ENCODE measurements at places on chromosomes 1 and 21. TPM values are rescaled to one million over a fixed set of nuclear protein-coding genes. Genes with fewer than 3 reads are reported as not detected.

DNA sequence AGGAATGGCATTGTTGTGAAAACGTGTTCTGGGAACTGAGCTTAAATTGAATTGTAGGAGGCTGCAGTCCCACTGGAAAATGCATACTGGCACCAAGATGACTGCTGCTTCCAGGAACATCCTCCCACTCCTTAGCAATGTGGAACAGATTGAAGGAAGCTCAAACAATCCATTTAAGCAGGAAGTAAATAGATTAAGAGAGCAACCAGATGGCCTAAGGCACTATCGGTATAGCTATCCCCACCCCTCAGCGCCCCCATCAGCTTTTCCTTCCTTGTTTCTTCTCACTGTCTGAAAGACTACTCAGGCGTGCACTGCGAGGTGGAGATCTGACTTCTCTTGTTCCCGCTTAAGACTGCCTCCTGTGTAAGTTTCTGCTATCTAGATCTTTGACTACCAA is 4.0 kb upstream of the IFI16 start:
- no peaks in the 10 kb centered on the region for H3K36me3 ChIP-seq
- H3K4me1 ChIP-seq: peaks cover 48% of the 10 kb centered on the region

GRCh38 chr1:58909914-58910681 is 126.3 kb upstream of the JUN start:
- H3K36me3 ChIP-seq: peaks cover 4% of the 10 kb centered on the region
- no peak overlapping the region for H3K27ac ChIP-seq
- H3K4me1 ChIP-seq: peaks cover 16% of the 10 kb centered on the region
- no peak overlapping the region for H3K4me3 ChIP-seq
- H3K27me3 ChIP-seq: no peaks in the 10 kb centered on the region
- DNase-seq: no peak

GRCh38 chr1:96515925-96516324 is 205.7 kb upstream of the PTBP2 start:
- no peak for DNase-seq
- peaks cover 58% of the 10 kb centered on the region for H3K4me1 ChIP-seq
- H3K27ac ChIP-seq: peak overlapping the region; percentile 28
- H3K36me3 ChIP-seq: no peaks in the 10 kb centered on the region
- H3K27me3 ChIP-seq: no peaks in the 10 kb centered on the region

DNA sequence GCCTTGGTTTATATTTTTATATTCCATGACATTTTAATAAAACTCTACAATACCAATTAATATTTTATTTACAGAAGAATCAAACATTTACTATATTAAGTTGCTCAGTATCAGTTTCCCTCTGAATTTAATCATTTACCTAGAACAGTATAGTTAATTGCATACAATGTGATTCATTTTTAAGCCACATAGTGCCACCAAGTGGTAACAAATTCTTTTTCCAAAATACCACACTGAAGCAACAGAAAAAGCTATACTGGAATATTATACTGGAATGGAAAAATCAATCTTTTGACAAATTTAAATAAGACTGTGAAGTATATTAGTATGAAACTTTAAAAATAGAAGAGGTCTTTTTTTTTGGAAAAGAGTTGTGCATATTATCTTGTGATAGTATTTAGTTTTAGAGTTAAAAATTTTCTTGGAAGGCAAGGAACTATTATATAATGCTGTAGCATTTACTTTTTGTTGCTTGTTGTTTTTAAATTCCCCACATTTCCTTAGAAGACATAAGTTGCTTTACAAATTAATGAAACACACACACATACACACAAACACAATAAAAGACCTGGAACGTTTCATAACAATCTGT is 57.3 kb downstream of the ZNF644 start:
- H3K4me3 ChIP-seq: no peak overlapping the region
- no peaks in the 10 kb centered on the region for H3K4me1 ChIP-seq
- H3K36me3 ChIP-seq: peaks cover 21% of the 10 kb centered on the region
- no peaks in the 10 kb centered on the region for H3K27me3 ChIP-seq

DNA sequence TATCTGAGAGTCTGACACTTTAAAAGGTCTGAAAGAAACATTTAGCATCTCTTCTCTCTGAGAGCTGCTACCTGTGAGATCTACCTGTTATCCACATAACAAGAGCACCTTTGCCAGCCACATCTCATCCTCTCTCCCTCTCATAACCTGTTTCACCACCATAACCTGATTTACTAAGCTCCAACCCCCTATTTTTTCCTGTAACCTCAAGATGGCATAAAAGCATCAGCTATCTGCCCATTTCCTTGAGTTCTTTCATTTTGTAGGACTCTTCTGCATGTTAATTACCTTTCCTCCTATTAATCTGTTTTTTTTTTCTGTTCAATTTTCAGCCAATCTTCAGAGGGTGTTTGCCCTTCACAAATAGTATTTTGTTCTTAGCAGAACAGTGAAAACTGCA is 136.5 kb upstream of the KCNK1 start:
- DNase-seq: no peak
- H3K27ac ChIP-seq: no peak overlapping the region
- H3K27me3 ChIP-seq: peaks cover 4% of the 10 kb centered on the region

- no peak overlapping the region for H3K4me3 ChIP-seq
- H3K4me1 ChIP-seq: peaks cover 31% of the 10 kb centered on the region
- H3K27ac ChIP-seq: peak overlapping the region; percentile 79
- no peak for DNase-seq
Observed at GRCh38 chr1:8516793-8517556, 199.1 kb downstream of the SLC45A1 start.

DNA sequence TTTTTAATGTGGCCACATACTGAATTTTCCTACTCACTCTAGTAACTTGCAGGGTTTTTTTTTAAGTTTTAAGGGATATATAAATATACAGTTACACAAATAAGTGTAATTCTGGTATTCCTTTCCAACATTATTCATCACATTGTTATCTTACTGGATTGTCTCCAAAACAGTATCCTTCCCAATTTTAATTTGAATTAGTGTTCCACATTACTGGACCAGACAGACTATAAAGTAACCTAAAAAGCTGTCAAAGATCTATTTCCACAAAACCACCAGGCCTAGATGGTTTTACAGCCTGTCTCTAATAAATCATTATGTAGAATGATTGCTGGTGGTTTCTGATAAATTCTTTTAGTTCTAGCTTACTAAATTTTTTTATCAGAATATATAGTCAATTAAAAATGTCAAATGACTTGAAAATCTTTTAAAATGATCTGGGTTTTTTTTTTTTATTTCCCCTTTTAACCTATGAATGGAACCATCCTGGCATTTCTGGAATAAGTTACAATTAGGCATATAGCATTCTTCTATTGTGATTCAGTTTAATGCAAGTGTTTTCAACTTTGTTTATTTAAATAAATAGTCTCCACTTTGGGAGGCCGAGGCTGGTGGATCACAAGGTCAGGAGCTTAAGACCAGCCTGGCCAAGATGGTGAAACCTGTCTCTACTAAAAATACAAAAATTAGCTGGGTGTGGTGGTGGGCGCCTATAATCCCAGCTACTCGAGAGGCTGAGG is 59.3 kb downstream of the PACC1 start:
- H3K27me3 ChIP-seq: no peaks in the 10 kb centered on the region
- DNase-seq: no peak
- H3K36me3 ChIP-seq: peaks cover 23% of the 10 kb centered on the region
- no peak overlapping the region for H3K4me3 ChIP-seq
- no peak overlapping the region for H3K27ac ChIP-seq

DNA sequence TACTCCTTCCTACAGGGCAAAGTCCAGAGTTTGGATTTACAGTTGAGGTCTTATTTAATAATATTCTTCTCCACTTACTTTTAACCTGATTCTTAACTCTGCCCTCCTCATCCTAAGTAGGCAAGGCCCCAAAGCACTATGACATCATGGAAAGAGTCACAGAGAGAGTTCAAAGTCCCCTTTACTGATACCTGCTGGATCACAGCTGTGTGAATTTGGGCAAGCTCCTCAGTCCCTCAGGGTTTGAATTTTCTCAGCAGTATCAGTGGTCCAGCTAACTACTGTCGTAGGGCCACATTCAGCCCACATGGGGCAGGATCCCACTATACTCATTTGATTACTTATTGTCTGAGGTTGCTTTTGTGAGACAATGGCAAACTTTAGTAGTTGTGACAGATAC is 16.0 kb downstream of the TYW3 start:
- no peak overlapping the region for H3K27ac ChIP-seq
- H3K4me1 ChIP-seq: no peaks in the 10 kb centered on the region
- no peak overlapping the region for H3K4me3 ChIP-seq
- H3K36me3 ChIP-seq: peaks cover 42% of the 10 kb centered on the region

- H3K27me3 ChIP-seq: no peaks in the 10 kb centered on the region
- peaks cover 1% of the 10 kb centered on the region for H3K36me3 ChIP-seq
- no peak overlapping the region for H3K27ac ChIP-seq
- no peak for DNase-seq
- no peak overlapping the region for H3K4me3 ChIP-seq
- H3K4me1 ChIP-seq: peaks cover 11% of the 10 kb centered on the region
Observed at GRCh38 chr1:101098907-101099306, 73.3 kb upstream of the DPH5 start.

GRCh38 chr1:46568461-46568891 is 17.0 kb upstream of the KNCN start:
- H3K4me1 ChIP-seq: peaks cover 4% of the 10 kb centered on the region
- H3K4me3 ChIP-seq: no peak overlapping the region
- H3K27ac ChIP-seq: no peak overlapping the region
- no peaks in the 10 kb centered on the region for H3K27me3 ChIP-seq
- no peak for DNase-seq

GRCh38 chr1:184462155-184462554 is 75.3 kb downstream of the C1orf21 start:
- H3K27me3 ChIP-seq: no peaks in the 10 kb centered on the region
- H3K4me3 ChIP-seq: no peak overlapping the region
- no peaks in the 10 kb centered on the region for H3K36me3 ChIP-seq
- peaks cover 34% of the 10 kb centered on the region for H3K4me1 ChIP-seq

- peaks cover 3% of the 10 kb centered on the region for H3K4me1 ChIP-seq
- no peak for DNase-seq
- peaks cover 3% of the 10 kb centered on the region for H3K27me3 ChIP-seq
- no peak overlapping the region for H3K4me3 ChIP-seq
Observed at GRCh38 chr1:210633140-210633539, 304.4 kb downstream of the HHAT start.

Gene PCNX2
- 26.8 TPM for total RNA-seq

Gene DIP2A
- 56.9 TPM for total RNA-seq

Gene CNIH3
- 9.2 TPM for total RNA-seq

Gene C1orf87
- total RNA-seq: not detected

Gene SDC3
- 43.2 TPM for total RNA-seq

Gene COL8A2
- 10.5 TPM for total RNA-seq

Gene EXTL1
- total RNA-seq: 7.1 TPM

Gene LCE5A
- not detected for total RNA-seq
